ENCODE measurements at places on chromosomes 16 and 17.

DNA sequence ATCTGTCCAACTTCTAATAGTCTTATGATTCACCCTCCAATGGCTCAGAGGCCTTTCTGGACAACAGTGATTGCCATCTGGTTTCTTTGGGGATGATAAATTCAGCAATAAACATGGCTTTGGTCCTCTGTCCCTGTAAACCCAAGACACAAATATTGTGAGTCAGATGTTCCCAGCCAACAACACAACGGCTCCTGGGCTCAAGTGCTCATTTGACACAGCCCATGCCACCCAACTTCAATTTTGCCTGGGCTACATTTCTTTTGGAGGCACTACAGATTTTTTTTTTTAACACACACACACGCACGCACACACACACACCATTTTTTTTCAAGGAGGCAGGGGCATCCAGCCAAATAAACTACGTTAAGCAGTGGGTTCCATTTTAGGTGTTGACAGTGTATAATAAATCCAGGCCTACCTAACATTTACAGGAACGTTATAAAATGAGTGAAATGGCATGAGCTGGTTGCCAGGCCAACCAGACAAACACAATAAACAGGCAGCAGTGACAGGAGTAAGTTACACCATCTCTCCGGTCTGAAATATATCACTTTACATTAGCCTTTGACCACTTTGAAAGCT is 939.9 kb upstream of the SOX9 start:
- peak; percentile 97 for DNase-seq

- DNase-seq: peak; percentile 6
These were observed 12.8 kb downstream of the TBC1D26 start for GRCh38 chr17:15744885-15745284.

DNA sequence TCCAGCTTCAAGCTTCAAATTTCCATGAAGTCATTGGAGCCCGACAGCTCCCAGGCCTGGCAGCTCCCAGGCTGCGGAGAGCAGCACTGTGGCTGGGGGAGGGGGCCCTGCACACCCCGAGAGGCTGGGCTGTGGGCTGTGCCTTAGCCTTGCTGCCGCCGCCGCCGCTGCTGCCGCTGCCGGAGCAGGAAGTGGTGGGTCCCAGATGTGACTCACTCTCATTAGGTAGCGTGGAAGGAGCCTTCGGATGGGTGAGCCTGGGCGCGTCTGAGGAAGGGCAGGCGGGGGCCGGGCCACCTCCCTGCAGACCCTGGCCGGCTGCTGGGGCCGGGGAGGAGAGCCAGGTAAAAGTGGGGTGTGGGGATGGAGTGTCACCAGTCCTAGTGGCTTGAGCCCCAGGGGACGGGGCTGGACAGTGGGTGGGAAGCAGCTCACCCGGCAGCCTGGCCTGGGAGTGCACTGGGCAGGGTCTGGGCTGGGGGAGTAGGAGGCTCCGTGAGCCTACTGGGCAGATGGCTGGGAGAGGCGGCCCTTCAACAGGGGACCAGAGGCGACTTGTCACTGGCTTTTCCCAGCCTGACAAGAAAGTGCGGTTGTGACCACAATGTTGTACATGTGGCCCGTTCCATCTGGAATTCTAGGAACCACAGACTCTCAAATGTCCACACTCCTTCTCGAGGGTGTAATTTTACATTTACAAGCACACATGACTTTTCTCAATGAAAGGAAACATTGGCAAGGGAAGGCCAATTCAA is at the start of gene ADCY7:
TSS of gene ADCY7 (plus strand) at position 215 of the 755 bp plus-strand sequence. CDS start 21,629 bp downstream, outside the sequence.
- DNase-seq: no peak

DNA sequence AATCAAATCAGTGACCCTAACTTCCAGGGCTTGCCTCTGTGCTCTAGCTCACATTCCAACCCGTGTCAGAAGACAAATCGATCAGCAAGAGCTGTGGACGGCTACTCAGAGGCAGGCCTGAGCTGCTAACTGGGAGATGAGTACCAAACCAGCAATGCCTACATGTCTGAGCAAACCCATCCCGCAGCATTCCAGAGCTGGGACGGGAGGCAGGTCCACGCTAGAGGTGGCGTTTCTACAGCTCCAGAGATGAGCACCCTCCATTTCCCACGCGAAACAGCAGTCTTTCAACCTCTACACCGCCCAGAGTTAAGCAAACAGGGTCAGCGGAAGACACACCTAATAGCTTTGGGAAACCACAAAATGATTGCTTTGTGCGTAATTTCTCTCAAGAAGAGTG is 6.5 kb downstream of the NXN start:
- DNase-seq: no peak

GRCh38 chr17:16013943-16014407 is 14.4 kb downstream of the TTC19 start:
- no peak for DNase-seq

GRCh38 chr17:47176389-47176826 is 12.7 kb downstream of the CDC27 start:
- no peak for DNase-seq

DNA sequence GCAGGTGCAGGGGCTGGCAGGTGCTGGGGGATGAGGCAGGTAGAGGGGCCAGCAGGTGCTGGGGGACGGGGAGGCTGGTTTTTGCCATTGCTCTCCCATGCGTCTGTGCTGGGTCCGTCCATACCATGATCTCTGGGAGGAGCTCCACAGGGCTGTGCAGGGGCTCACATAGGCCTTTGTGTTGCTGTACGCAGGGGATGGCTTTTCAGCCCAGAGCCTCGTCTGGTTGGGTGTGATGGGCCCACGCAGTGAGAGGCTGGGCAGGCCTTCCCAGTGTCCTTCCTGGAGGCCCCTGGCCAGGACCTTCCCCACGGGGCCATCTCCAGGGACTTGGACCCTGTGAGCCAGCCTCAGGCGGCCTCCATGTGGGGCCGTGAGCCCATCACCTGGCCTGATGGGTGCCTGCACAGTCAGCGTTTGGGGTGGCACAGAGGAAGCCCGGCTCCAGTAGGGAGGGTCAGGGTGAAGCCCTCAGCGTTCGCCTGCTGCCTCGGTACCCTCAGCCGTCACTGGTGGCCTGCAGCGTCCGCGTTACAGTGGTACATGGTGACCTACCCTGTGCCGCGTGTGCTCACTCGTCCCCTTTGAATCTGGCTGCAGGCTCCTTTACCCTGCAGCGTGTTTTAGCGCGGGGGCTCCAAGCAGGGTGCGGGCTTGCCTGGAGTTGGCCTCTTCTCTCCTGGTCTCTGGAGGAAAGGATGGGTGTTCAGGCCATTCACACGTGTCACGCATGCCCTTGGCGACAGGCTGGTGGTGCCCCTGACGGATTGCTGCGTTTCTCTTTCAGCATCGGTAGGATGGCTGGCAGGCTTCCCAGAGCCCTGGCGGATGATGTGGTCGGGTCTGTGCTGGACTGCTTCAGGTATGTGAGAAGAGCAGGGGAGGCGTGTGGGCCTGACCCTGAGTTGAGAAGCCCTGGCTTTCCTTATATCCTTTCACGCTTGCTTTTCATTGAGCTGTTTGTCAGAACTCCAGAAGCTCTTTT is 30.6 kb downstream of the ZNF750 start:
- DNase-seq: peak; percentile 40

DNA sequence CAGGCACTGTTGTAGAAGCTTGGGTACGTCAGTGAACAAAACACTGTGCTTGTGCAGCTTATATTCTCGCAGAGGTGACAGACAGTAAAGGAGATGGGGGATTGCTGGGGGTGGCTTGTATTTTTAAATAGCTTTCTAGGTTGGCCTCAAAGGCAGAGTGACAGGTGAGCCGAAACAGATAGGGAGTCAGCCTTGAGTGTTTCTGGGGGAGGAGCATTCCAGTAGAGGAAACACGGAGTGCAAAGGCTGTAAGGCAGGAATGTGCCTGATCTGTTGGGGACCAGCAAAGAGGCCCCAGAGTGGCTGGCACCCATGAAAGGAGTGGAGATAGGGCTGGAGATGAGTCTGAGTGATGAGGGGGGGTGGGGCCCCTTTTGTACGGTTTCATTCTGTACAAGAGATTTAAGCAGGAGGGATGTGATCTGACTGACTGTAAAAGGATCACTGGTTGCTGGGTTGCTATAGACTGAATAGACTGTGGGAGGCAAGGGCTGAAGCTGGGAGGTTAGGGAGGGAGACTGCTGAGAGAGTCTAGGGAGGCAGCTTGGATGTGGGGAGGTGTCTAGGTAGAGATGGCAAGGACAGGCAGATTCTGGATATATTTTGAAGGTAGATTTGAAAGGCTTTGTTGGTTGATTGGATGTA is 15.2 kb downstream of the NUP93 start:
- no peak for DNase-seq

DNA sequence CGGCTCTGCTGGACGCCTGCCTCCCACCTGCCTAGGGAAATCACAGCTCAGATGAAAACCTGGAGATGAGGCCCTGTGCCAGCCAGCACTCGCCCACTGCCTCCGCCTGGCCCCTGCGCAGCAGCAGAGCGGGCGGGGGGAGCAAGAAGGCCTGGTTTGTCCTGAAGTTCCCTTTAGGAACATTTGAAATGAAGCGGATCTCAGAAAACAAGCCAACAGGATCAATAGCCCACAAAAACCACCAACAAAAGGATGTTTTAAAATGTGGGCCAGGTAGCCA is 48.0 kb downstream of the RBFOX3 start:
- no peak for DNase-seq

DNA sequence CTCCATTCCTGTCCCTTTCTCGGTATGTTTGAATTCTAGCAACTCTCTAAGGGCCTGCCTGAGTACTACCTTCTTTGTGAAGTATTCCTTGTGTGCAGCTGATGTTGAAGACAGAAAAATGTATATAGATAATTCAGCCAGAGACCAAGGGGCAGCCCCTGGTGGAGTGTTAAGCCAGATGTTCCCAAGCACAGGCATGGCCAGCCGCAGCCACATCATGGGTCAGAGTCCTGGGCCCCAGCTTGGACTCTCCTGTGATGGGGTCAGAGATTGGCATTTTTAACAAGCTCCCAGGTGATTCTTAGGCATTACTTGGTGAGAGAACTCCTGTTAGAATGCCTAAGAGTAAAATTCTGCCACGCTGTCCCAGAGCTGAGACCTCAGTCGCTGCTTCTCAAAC is 100.8 kb downstream of the IRF8 start:
- no peak for DNase-seq

DNA sequence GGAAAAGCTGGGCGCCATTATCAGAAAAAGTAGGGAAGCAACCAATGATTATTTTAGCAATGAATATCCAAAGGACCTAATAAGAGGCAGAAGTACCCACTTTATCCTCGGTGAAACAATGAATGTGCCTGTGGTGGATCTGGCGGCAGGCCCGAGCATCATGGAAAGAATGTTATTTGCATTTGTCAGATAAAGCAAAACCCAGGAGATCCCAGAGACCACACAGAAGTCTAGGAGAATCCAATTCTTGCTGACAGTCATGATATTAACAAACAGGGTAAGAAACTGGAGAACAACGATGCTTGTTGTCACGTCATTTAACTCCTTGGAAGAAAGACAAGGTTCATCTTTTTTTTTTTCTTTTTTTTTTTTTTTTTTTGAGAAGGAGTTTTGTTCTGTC is 12.0 kb upstream of the TNRC6A start:
- DNase-seq: no peak

DNA sequence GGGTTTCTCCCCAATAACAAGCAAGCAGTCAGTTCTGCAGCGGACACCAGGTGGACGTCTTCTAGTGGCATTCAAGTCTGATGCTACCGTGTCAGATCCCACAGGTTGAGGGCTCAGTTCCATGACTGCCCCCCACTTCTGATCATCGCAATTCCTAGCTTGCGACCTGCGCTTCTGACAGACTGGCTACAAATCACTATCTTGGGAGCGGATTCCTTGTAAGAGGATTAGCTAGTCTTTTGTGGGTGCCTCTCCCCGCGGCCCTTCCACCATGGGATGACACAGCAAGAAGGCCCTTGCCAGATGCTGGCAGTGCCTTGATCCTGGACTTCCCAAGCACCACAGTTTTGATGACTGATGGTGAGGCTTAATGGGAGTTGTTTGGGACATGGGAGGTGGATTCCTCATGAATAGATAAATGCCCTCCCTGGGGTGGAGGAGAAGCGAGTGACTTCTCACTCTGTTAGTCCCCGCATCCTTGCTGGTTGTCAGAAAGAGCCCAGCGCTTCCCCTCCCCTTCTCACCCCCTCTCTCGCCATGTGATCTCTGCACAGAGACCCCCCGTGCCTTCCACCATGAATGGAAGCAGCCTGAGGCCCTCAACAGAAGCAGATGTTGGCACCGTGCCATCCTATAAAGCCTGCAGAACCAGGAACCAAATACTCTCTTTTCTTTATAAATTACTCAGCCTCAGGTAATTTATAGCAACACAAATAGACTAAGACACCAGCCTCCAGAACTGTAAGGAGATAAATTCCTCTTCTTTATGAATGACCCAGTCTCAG is 19.1 kb downstream of the CDIP1 start:
- no peak for DNase-seq

- peak; percentile 94 for DNase-seq
These were observed 100.7 kb downstream of the MGAT5B start for GRCh38 chr17:76968707-76969597.

- DNase-seq: no peak
These were observed 331.9 kb downstream of the SEC14L1 start for GRCh38 chr17:77472468-77473310.

- DNase-seq: no peak
These were observed 1.5 kb upstream of the KRT23 start for GRCh38 chr17:40938981-40939380.

GRCh38 chr16:50580180-50580798 is 32.1 kb downstream of the NKD1 start:
- DNase-seq: no peak

GRCh38 chr16:68762996-68763756 is 26.1 kb downstream of the CDH1 start:
- DNase-seq: no peak

DNA sequence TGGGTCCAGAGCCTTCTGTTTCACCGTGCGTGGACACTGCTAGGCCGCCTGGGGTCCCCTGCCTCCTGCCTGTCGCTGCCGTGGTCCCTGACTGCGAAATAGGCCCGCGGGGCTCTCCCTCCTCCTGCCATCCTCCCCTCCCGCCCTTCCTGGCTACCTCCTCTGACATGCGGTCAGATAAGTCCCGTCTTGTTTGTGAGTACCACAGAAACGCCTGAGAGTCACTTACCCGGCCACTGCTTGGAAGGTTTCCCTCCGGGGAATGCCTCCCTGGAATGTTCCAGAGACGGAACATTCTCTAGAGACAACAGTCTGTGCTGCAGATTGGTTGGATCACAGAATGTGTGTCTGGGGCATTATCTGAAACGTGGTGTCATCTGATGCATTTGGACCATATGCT is 22.7 kb downstream of the CIBAR2 start:
- no peak for DNase-seq

GRCh38 chr16:81151648-81152310 is 55.6 kb upstream of the GCSH start:
- DNase-seq: no peak
